ENCODE measurements at places on chromosomes 13 and 19. TPM values are rescaled to one million over a fixed set of nuclear protein-coding genes. Genes with fewer than 3 reads are reported as not detected.
A peak's percentile ranks its signal among the peaks of the same experiment; 100 is the strongest.

DNA sequence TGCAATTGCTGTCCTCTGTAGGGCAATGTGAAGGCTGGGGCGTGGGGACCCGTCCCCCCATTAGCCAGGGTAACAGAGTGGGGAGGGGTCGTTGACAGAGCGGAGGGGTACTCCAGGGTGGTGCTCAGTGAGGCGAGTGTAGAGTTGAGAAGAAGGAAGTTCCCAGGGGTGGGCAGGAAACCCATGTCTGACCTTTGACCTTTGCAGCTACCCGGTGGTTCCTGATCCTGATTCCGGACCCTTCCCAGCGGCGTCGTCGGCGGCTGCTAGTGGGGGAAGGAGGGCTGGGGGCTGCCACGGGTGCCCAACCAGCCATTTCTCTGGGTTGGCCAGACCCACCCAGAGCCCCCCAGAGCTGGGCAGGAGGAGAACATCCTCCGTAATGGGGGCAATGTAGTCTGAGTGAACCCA, 2.1 kb upstream of the PLVAP start:
- DNase-seq = no peak

- no peak for DNase-seq
Observed at GRCh38 chr13:38914070-38914469, 76.6 kb downstream of the STOML3 start.

DNA sequence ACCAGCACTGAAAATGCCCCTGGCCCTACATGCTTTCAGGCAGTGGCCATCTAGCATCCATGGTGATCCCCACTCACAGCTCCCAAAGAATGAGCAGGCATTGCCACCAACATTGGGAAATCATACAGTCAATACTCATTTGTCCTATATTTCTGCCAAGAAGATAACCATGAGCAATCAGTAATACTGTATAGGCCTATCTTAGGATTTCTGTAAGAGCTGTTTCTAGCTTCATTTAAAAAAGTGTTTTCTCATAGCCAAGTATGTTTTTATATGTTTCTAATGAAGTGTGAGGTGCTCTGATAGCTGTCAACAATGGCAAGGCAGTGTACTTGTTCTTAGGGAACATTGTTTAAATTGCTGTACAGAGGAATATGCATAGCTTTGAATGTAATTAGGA, 428.7 kb downstream of the FGF9 start:
- DNase-seq = no peak

DNA sequence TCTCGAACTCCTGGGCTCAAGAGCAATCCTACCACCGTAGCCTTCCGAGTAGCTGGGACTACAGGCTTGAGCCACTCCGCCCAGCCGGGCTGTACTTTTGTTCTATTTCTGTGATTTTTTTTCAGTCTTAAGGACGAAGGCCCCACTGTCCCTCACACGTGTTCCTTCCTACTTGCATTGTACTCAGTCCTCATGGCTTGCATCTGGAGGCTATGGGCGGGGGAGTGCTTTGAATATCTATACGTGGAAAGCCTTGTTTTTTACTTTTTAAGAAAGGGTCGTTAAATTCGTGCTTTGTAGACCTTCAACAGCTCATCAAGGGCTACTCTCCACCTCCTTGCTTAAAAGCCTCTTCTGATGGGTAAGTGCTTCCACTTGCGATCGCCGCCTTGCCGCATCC, 36.8 kb downstream of the NLRP12 start:
- no peak for DNase-seq

Gene NAPSA
- total RNA-seq = not detected

GRCh38 chr19:424546-424945, 15.6 kb upstream of the C2CD4C start:
- DNase-seq = no peak

DNA sequence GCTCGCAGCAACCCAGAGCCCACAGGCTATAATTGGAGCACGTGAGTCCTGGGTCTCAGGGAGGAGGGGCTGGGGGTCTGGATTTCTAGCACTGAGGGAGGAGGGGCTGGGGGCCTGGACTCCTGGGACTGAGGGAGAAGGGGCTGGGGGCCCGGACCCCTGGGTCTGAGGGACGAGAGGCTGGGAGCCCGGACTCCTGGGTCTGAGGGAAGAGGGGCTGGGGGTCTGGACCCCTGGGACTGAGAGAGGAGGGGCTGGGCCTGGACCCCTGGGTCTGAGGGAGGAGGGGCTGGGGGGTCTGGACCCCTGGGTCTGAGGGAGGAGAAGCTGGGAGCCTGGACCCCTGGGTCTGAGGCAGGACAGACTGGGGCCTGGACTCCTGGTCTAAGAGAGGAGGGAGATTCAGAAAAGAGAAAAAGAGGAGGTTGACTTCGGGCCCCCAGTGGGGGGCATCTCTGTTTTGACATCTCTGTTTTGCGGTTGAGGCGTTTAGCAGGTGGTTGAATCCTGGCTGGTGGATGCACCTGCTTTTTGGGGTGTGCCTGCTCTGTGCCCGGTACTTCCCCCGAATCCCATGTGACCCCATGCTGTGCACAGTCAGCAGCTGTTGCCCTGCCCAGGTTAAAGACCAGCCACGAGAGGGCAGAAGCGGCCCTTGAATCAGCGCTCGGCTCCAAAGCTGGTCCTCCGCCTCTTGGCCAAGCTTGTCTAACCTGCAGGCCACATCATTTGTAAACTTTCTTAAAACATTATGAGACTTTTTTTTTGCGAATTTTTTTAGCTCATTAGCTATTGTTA, 10.5 kb downstream of the PVR start:
- DNase-seq = no peak

Gene SIGLEC5
- not detected for total RNA-seq

Gene LILRA2
- total RNA-seq = not detected

Gene TNFSF13B
- total RNA-seq = 2.7 TPM

DNA sequence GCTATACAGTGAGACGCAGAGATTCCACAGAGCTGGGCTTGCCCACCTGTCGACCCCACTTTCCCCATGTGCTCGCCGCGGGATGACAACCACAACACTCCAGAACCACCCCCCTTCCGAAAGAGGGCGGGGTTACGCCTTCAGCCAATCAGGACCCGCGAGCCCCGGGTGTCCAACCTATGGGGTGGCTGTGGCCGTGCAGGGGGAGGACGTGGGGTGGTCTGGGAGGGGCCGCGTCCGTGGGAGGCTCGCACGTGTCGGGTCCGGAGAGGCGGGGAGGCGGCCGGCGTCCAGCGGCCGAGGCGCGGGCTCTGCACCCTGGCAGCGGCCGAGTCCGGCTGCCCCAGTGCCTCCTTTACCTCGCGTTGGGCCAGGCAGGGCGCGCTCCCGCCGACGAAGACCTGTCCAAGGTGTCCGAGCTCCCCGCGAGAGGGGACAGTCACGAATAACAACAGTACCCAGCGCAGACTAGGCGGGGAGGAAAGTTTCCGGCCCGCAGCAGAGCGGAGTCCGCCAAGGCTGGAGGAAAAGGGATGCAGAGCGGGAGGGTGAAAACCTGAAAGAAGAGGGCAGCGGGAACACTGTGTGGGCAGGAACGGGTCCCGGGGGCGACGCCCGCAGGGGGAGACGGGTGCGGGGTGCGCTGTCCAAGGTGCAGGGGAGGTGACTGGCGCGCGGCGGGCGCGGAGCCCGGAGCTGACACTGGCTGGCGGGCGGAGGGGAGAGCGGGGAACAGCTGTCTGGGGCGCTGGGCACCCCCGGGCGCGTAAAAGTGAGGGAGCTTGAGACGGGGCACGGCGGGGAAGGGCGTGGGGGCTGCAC, 911 bp downstream of the ENOX1 start:
- peak; percentile 84 for DNase-seq

DNA sequence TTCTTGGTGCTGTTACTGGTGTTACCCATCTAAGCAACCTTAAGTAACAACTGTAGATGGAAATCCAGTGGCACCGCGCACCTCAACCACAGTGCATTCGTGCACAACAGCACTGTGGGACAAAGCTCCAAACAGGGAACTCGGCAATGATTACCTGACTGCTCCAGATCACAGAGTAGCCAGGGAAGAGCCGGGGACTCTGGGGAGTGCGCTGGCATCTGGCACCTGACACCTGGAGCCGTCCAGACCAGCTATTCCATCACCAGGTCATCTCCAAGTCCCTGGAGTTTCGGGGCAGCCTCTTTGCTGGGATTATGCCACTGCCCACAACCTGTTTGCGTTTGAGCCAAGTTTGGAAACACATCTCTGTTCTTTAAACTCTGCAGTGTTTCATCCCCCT, 62.0 kb downstream of the COL4A1 start:
- DNase-seq = no peak

Gene GGN
- not detected for total RNA-seq

- no peak for DNase-seq
Observed at GRCh38 chr13:40409278-40409677, 257.2 kb downstream of the FOXO1 start.

Gene KASH5
- not detected for total RNA-seq

Gene RASIP1
- 16.1 TPM for total RNA-seq

- DNase-seq = no peak
Observed at GRCh38 chr13:102724923-102725322, 30.1 kb upstream of the METTL21C start.

DNA sequence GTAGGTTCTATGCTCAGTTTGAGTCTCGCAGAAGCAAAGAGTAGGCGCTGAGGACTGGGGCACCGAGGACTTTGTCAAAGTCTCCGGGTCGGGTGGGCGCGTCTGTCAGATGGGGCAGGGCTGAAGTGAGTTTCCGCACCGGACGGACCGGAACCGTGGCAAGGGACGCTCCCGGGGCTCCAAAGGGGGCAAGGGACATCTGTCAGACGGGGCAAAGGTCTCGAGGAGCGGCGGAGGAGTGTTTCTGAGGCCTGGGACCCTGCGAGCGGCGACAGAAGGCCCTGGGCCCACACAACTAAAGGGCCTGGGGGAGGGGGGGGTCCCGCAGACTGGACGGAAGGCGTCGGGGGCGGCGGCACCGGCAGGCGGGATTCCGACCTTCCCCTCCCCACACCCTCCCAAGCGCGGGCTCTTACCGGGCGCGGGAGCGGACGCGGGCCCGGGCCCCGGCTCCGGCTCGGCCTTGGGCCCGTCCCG, 13.3 kb upstream of the AKAP8L start:
- peak; percentile 64 for DNase-seq

Measured in suprapubic skin (tissue), 4 donors.